ENCODE measurements at places on chromosomes 2 and 18.

DNA sequence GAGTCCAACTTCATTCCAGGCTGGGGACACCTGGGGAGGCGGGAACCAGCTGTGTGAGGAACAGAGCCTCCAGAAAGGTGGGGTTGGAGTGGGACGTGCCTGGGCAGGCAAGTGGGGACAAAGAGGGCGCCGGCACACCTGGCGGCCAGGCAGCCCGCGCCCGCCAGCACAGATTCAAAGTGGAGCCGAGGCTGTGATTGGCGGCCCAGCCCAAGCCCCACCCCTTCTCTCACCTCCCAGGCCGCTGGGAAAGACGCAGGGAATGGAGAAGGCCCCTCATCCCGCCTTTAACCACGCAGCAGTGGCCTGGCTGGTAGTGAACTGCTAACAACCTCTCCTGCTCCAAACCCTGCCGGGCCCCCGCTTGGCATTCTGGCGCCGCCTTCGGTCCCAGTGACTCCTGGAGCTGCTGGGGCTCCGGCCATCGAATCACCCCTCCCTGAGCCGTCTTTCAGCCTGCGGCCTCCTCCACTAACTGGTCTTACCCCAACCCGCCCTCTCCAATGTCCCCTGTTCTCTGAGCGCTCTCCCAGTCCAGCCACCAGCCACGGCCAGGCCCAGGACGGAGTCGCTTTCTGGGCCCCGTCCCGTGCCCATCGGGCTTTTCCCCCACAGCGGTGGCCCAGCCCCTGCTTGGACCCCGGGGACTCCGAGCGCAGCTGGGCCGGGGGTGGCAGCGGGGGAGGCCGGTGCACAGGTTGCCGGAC is 27.9 kb upstream of the PTMA start:
- no peak for DNase-seq

DNA sequence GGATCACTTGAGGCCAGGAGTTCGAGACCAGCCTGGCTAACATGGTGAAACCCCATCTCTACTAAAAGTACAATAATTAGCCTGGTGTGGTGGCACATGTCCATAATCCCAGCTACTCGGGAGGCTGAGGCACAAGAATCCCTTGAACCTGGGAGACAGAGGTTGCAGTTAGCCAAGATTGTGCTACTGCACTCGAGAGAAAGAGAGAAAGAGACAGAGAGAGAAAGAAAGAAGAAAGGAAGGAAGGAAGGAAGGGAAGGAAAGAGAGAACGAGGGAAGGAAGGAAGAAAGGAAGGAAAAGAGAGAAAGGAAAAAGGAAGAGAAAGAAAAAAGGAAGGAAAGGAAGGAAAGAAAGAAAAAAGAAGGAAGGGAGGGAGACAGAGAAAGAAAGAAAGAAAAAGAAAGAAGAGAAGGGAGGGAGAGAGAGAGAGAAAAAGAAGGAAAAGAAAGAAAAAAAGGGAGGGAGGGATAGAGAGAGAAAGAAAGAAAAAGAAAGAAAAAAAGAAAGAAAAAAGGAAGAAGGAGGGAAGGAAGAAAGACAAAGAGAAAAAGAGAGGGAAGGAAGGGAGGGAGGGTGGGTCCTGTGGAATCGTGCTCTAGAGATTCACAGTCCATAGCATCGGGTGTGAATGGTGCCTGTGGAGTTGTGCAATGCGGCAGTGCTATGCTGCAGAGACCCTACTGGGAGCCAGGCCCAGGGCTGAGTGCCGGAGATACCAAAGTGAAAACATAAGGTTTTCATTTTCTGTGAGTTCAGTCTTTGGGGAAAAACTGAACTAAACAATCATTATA is 4.6 kb upstream of the SDC1 start:
- DNase-seq = no peak

DNA sequence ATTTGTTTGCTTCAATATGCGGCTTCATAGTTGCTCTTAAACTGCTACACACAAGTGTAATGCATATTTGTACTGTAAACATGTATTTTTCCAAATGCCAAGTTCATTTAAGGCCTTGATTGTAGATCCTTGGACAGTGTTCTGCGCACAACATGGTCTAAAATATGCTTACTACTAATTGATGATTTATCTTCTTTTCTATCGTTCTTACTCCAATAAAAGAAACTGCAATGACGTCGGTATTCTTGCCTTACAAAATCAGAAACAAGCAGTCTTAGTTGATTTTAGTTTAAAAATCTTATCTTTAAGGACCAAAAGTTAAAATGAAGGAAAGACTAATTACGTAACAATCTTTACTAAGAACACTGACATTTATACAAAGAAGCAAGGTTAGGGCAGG is 224.3 kb upstream of the SMAD7 start:
- no peak for DNase-seq

- no peak for DNase-seq
These were observed 46.0 kb upstream of the RMND5A start for GRCh38 chr2:86673986-86674670.

- no peak for DNase-seq
These were observed 691.4 kb upstream of the FSHR start for GRCh38 chr2:49845671-49846070.

GRCh38 chr2:69010437-69011194 is 2.4 kb upstream of the ANTXR1 start:
- DNase-seq = no peak

DNA sequence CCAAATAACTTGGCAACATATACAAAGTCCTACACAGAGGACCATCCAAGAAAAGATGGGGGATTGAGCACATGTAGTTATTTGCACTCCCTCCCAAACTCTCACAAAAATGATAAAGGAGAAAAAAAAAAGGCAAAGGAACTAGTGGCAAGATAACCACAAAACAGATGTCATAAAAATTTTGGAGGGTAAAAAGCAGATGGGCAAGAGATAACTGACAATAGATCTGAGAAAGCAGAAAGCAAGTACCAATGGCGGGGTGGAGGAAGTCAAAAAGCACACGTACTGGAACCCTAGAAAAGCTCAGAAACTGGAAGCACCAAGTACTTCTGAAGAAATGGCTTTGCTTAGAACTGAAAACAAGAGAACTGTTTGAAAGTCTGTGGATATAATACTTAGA is 82.0 kb downstream of the WDPCP start:
- DNase-seq = no peak

GRCh38 chr2:30368258-30368657 is 78.8 kb upstream of the LCLAT1 start:
- DNase-seq = no peak

GRCh38 chr2:148023861-148024260 is 3.0 kb downstream of the MBD5 start:
- no peak for DNase-seq

DNA sequence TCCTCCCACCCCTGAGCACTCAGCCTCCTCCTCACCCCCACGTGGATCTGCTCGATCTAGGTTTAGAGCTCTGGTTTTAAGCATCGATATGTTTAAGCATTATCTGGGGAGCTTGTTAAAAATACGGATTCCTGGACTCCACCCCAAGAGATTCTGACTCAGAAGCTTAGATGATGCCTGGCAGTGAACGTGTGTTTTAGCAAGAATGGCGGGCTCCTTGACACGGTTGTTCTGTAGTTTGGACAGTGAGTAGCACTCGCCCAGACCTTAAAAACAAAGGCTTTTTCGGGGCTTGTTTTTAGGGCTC is 47.3 kb downstream of the LDLRAD4 start:
- no peak for DNase-seq

GRCh38 chr2:96315400-96316071 is 9.6 kb upstream of the ITPRIPL1 start:
- no peak for DNase-seq

GRCh38 chr18:36130039-36130831 is 536 bp downstream of the ELP2 start:
- no peak for DNase-seq

- no peak for DNase-seq
These were observed 26.6 kb upstream of the NAPG start for GRCh38 chr18:10499230-10499629.

GRCh38 chr18:45910405-45911023 is 56.6 kb downstream of the EPG5 start:
- DNase-seq = peak; percentile 60

DNA sequence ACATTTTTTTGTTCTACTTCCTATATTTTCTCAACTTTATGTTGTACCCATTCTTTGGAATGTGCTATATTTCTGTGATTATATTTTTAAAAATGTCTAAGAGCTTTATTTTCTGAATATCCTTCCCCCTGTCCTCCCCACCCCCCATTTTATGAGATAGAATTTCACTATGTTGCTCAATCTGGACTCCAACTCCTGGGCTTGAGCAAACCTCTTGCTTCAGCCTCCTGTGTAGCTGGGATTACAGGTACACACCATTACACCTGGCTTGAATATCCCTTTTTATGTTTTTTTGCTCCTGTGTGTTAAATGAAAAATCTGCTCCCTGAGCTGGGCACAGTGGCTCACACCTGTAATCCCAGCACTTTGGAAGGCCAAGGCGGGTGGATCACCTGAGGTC is 9.2 kb upstream of the ZFAND2B start:
- no peak for DNase-seq

DNA sequence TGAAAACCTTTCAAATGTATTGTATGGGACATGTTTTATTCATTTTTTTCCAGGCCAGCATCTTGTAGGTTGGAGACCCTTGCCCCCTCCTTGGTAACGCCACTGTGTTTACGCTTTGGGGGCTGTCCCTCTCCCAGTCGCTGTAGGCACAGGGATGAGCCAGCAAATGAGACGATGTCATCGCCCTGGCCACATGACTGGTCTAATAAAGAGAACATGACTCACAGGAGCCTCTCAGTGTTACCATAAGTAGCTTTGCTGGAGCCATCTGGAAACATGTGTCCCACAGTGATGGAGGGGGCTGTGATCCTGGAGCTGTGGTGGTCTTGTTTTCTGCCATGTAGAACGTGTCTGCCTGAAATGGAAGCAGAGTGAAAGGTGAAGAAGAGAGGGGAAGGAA is 78.9 kb downstream of the CD8B2 start:
- DNase-seq = no peak

DNA sequence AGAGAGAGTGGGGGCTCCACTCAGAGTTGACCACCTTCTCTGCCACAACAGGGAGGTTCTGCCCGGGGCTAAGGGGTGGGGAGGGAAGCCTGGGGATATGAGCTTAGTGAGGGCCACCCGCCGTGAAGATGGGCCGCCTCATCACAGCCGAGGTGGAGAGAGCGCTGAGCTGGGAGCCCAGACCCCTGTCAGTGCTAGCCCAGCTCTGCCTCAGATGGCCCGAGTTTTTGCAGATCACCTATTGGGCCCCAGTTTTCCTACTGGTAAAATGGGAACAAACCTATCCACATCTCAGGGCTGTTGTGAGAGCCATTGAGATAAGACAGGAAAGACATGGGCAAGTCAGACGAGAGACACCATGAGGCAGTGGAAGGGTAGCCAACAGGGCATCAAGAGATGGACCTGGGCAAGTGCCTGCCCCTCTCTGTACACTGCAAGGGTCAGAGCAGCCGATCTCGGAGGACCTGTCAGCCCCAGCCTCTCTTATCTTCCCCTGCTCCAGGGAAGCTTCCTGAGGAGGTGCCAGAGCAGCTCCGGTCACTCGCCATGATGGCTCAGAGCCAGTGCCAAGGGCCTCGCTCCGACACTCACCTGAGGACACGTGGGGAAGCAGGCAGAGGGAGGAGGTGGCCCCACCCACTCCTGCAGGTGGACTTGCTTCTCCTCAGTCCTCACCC is 88.9 kb downstream of the MCFD2 start:
- no peak for DNase-seq

GRCh38 chr18:58400331-58400870 is 228.5 kb downstream of the ALPK2 start:
- DNase-seq = no peak

GRCh38 chr18:28771849-28772248 is 594.9 kb upstream of the CDH2 start:
- no peak for DNase-seq

- no peak for DNase-seq
These were observed 415.9 kb downstream of the GRB14 start for GRCh38 chr2:164205347-164205746.

DNA sequence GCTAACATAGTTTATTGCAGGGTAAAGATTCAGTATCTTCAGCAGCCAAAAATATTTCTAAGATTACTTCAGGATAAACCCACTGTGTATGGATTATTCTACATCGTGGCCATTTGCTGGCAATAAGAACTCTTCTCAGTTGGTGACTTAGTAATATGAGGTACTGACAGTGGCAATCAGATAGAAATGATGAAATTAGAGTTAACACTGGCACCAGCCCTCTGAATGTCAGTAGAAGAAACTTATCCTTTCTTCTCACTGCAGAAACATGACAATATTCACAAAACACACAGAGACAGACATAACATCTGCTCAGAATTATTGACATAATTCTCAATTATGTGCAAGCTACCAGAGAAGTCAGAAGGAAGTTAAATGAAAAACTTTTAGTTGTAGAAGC is 246.3 kb upstream of the COL3A1 start:
- no peak for DNase-seq

DNA sequence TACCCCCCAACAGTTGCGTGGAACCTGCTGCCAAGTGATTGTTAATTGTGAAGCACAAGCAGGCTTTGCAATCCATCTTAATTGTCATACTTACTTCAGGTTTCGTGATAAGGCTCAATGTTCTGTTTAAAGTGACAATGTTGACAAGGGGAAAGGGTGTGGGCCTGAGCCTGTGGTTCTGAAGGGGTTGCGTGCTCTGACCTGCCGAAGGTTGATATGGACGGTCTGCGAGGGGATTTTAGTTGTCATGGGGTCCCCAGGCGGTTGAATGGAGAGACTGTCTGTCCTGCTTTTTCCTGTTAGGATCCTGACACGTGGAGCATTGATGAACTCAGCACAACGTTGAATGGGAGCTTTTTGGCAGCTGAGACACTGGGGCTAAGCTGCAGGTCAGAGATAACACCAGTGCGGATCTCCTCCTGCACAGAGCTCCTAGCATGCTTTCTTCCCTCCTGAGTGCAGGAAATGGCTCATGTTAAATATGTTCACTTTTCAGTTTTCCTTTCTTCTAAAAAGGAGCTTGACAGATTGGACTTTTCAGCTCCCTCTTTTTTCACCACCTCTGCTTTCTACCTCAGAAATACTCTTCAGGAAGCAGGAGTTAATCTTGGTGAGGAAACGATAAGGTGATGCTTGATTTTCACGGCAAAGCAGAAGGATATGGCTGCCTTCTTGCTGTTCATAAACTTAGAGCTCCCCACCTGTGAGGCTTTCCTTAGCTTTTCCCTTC is 62.9 kb upstream of the ZEB2 start:
- DNase-seq = no peak

GRCh38 chr2:37666772-37667171 is 4.7 kb downstream of the CDC42EP3 start:
- no peak for DNase-seq

Data from GM12891 (cell line).